ENCODE measurements at places on chromosomes 13 and 19. TPM values are rescaled to one million over a fixed set of nuclear protein-coding genes. Genes with fewer than 3 reads are reported as not detected.

ZNF492 gene
- total RNA-seq, result 0.20 TPM

ICAM3 gene
- 8.3 TPM for total RNA-seq

NDUFB7 gene
- 108 TPM for total RNA-seq

PROSER3 gene
- 6.3 TPM for total RNA-seq

TEX101 gene
- not detected for total RNA-seq

ICAM5 gene
- 2.5 TPM for total RNA-seq

P2RY11 gene
- 10.1 TPM for total RNA-seq

ZNF808 gene
- 24.8 TPM for total RNA-seq

MAMSTR gene
- 0.69 TPM for total RNA-seq

PSG1 gene
- total RNA-seq, result 1.7 TPM

ERCC5 gene
- 55.5 TPM for total RNA-seq

ATP12A gene
- total RNA-seq, result not detected

TMEM161A gene
- total RNA-seq, result 38.5 TPM
